ENCODE measurements at places on chromosomes 3 and 15. TPM values are rescaled to one million over a fixed set of nuclear protein-coding genes. Genes with fewer than 3 reads are reported as not detected.

CFAP20DC gene
- 1.8 TPM for polyA plus RNA-seq

FAM227B gene
- polyA plus RNA-seq = 5.8 TPM

LOXL1 gene
- 37.5 TPM for polyA plus RNA-seq

BAHD1 gene
- polyA plus RNA-seq = 5.5 TPM

HYAL1 gene
- 0.49 TPM for polyA plus RNA-seq

EFCC1 gene
- polyA plus RNA-seq = not detected

LZTFL1 gene
- polyA plus RNA-seq = 19.7 TPM

EPHB1 gene
- 0.84 TPM for polyA plus RNA-seq

GPR149 gene
- polyA plus RNA-seq = not detected

NR2E3 gene
- polyA plus RNA-seq = 0.18 TPM

GOLGA8G gene
- not detected for polyA plus RNA-seq

PPIP5K1 gene
- 14.2 TPM for polyA plus RNA-seq

GREM1 gene
- 46.4 TPM for polyA plus RNA-seq

PPP1R14D gene
- polyA plus RNA-seq = not detected

HTR3E gene
- not detected for polyA plus RNA-seq

RARB gene
- polyA plus RNA-seq = 15.2 TPM

AMIGO3 gene
- polyA plus RNA-seq = 1.2 TPM

Data from SK-N-SH (cell line).